ENCODE measurements at places on chromosomes 7 and 10.

DNA sequence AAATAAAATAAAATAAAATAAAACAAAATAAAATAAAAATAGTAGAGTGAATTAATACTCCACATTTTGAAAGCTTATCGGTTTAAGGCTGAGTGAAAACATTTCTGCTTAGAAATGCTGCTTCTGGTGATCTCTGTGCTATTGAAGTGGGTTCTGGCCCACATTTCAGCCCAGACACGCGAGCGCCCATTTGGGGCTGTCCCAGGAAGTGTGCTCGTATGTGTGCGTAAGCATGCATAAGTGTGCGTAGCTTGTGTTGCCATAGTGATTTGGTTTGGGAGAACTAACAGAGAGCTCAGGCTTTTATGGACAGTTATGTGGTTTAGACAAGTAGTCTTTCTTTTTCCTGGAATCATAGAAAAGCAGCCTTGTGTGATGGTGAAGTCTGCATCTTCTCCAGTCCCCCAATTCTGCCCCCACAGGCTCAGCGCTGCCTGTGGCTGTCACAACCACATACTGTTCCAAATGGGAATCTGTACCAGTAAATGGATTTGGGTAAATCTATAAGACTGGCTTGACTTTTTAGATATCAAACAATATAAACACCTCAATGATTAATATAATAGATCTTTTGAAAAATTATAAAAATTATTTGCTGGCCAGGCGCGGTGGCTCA lies 29.8 kb upstream of the PURB start:
- no peak for DNase-seq

DNA sequence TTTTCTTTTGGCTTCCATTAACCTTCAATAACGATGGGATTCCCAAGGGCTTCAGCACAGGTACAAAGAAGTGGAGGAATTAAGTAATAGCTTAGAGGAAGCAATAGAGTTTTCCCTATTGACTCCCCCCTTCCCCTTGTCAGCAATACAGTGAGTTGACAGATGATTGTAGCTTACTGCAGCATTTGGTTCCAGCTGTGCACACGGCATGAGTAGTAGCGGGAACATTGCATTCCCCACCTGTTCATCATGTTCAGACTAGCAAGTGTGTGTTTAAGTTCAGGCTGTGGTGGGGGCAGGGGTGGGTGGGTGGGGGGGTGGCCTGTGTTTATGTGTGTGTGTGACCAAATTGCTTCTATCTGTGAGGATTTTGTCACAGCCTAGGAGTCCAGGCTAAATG lies 4.6 kb upstream of the ADRA2A start:
- DNase-seq = peak; percentile 6

- no peak for DNase-seq
These were observed 41.8 kb upstream of the FMC1 start for GRCh38 chr7:139299296-139299695.

GRCh38 chr10:29319205-29319781 lies 30.4 kb downstream of the LYZL1 start:
- no peak for DNase-seq

- DNase-seq = no peak
These were observed 15.8 kb upstream of the TRIM8 start for GRCh38 chr10:102628451-102628911.

DNA sequence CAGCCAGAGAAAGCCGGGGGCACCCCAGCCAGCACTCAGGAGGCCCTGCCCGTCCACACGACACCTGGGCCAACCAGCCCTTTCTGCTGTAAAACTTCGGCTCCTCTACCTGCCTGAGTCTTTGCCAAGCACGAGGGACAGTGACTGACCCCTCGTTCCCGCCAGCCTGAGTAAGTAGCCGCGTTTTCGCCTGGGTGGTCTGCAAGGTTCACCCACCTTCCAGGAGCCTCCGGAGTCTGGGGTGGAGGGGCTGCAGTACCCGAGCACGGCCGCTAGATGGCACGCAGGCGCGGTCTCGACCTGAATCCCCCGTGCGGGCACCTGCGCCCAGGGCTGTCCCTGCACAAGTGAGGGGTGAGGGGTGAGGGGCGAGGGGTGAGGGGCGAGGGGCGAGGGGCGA lies 192.7 kb downstream of the PTPRN2 start:
- no peak for DNase-seq

- no peak for DNase-seq
These were observed 262.0 kb downstream of the GLI3 start for GRCh38 chr7:41974870-41975557.

- no peak for DNase-seq
These were observed 118.3 kb downstream of the ARID5B start for GRCh38 chr10:62019685-62020359.

GRCh38 chr7:101547022-101547915 lies 81.8 kb downstream of the MYL10 start:
- DNase-seq = no peak

- no peak for DNase-seq
These were observed 60.9 kb downstream of the SLC35B4 start for GRCh38 chr7:134255814-134256213.

GRCh38 chr7:3301831-3302618 lies 973 bp downstream of the SDK1 start:
- DNase-seq = peak; percentile 51

DNA sequence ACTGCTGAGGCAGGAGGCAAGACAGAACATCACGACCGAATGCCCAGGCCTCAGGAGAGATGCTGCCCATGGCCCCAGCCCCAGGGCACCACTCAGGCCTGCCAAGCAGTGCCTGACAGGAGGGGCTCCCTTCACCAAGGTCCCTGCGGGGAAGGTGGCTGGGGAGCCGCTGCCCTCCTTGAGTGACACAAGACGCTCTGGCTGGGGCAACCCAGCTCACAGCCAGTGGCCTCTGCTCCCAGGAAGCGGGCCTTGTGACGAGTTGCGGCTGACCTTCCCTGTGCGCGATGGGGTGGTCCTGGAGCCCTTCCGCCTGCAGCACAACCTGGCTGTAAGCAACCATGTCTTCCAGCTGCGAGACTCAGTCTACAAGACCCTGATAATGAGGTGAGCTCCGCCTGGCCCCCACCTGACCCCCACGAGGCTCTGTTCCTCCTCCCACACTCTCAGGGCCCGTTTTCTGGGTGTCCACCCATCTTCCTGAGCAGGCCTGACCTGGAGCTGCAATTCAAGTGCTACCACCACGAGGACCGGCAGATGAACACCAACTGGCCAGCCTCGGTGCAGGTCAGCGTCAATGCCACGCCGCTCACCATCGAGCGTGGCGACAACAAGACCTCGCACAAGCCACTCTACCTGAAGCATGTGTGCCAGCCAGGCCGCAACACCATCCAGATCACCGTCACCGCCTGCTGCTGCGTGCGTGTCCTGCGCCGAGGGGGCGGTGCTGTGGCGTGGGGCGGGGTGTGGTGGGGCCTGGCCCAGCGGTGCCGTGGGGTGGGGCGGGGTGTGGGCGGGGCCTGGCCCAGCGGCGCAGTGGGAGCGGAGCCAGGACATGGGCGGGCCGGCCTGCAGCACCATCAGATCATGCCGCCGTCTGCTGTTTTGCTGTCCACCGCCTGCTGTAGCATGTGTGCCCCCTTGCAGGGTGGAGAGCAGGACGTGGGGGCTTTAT lies 12.8 kb downstream of the ZMIZ2 start:
- DNase-seq = no peak

DNA sequence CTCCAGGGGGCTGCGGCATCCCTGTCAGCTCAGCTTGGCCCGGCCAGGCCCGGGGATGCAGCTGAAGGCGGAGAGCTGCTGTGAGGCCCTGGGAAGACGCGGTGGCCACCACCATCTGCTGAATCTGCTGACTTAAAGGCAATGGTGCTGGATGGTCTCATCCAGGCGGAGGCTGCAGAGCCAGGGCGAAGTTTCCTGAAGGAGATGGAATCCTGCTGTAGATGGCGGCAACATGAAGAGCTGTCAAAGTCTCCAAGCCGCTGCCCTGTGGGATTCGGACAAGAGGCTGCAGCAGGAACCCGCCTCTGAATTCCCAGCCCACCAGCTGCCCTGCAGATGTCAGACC lies 200.1 kb downstream of the PTPRN2 start:
- no peak for DNase-seq

DNA sequence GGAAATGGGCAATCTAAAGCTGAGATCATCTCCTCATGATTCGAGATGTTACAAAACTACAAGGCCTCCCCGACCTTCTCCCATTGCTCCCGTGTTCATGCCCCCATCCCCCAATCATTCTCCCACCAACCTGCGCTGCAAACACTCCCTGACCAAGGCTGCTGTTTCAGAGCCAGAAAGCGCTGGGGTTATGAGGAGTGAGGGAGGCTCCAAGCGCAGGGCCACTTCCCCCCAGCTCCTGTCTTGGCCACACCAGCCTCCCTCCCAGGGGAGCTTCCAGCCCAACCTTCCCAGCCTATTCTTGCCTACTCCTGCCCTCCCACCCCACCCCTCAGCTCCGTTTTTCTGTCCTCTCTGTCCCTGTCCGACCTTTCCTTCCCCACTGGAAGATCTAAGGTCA lies 14.7 kb upstream of the NODAL start:
- no peak for DNase-seq

GRCh38 chr7:138122162-138122561 lies 45.9 kb downstream of the AKR1D1 start:
- DNase-seq = no peak

DNA sequence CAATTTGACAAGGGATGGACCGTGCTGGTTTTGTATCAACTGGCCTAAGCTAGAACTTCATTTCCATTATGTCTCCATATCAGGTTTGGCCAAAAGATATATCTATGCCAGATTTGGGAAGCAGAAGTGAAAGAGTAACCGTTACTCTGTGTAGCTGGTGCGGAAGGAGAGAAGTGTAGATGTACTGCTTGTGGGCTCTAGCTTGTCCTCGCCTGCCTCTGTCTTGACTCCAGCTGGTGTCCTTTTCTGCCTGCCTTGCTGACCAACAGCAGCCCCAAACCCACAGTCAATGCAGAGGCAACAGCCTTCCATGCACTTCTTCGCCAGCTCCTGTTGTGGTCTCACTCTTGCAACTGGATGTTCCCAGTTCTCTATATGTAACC lies 128.5 kb downstream of the KIF20B start:
- DNase-seq = no peak

GRCh38 chr7:27156916-27157701 lies 634 bp upstream of the HOXA7 start:
- DNase-seq = no peak

DNA sequence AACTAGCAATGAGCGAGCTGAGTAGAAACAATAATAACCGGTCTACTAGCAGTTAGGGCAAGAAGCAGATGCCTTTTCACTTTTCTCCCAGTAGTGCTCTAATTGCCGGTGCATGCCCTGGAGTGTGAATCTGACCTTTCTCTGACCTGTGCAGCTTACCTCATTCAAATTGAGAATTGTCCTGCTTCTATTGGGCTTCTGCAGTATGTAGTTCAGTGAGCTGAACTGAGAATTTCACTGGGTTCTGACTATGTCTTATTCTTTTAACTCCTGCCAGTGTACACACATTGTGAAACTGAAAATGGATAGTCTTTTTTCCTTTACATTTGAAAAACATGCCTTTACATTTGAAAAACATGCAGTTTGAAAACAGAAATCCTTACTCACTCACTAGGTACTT lies 157.9 kb upstream of the GRM3 start:
- DNase-seq = no peak

DNA sequence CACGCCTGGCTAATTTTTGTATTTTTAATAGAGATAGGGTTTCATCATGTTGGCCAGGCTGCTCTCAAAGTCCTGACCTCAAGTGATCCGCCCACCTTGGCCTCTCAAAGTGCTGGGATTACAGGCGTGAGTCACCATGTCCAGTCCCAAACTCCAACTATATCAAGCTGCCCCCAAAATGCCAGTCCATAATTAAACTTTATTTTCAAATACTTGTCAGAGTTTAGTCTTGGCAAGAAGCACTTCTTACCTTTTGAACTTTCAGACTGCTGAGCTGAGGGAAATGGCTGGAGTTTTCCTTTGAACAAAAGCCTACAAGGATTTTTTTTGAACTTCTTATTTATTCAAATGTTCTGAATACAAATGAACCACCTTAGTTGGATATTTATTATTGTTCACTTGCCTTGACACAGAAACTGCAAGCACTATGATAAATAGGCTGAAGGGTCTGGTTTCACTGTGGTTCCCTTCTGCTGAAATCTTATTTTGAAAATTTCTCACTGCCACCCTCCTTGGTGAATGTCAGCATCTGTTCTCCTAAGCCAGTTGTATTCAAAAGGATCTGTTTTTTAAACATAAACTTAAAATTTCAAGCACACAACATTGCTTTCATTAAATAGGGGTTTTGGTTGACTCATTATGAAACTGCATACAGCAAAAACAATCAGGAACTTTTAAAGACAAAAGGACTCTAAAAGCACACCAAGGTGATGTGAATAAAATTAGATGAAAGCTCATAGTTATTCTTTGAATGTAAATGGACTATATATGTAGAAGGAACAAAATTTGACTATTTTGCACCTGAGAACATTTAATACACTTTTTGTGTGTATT lies 101.7 kb upstream of the SLC26A5 start:
- DNase-seq = no peak

GRCh38 chr7:32511791-32512190 lies 16.5 kb downstream of the AVL9 start:
- no peak for DNase-seq

GRCh38 chr10:69320521-69320920 lies 42.2 kb downstream of the HK1 start:
- DNase-seq = no peak

DNA sequence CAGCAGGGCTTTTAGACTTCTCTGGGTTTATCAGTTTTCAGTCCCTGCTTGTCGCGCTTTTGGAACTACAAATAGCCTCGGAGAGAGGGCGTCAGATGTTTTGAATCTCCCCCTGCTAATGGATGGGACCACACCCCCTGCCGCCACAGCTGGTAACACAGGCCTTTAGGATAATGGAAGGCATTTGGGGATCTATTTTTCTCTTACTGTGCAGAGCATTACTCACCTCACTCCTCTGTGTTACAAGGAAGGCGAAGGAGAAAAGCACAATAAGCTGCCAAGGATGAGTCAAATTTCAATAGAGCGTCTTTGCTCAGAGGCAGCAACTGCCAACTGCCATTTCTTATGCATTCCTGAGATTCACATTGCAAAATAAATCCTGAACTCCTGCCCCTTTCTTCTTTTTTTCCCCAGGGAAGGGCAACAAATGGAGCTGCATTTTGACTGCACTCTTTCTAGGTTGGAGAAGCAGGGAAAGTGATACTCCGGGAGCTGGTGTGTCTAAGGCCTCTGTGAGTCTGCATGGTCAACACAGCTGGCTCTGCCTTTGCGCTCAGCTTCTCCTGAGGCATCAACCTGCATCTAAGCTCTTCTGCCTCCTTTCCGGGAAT lies 31.5 kb upstream of the SMNDC1 start:
- DNase-seq = no peak

- no peak for DNase-seq
These were observed 78.4 kb upstream of the AFAP1L2 start for GRCh38 chr10:114482480-114483304.

GRCh38 chr10:19891429-19891828 lies 75.2 kb downstream of the PLXDC2 start:
- DNase-seq = no peak

DNA sequence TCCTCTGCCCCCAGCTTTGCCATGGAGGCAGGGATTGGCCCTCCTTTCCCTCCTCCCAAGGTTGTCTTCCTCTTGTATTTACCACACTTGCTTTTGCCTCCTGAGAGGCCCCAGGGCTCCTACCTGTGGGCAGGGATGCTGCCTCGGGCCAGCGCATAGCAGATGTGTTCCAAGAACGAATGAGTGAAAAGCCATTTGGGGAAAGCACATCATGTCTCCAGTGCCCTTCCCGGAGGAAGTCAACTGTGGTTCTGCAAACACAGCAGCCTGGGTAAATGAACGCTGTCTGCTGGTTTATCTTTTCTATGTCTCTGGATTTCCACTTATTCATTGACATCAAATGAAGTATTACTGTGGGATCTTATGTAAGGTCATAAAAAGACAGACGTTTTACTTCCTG lies 161.7 kb downstream of the FANK1 start:
- no peak for DNase-seq

Measured in NCI-H1105 treated with DMSO at 0.1 percent for 48 hours (cell line).